ENCODE measurements at places on chromosomes 5 and 9.

DNA sequence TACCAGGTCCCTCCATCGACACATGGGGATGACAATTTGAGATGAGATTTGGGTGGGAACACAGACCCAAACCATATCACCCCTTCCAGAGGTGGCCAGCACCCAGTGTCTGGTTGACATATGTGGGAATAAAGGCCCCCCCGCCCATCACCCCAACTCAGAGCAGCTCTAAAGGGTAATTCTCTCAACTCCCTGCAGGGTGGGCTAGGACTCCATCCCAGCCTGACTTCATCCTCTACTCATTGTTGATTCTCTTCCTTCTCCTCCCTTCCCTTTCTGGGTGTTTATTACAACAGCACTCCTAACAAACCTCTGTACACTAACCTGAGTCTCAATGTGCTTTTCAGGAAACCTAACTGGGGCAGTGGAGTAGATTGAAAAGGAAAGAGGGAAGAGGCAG is 339.9 kb downstream of the ACTL7B start:
- no peak for DNase-seq

- no peak for DNase-seq
Observed at GRCh38 chr5:142636093-142636492, 49.8 kb downstream of the FGF1 start.

- no peak for DNase-seq
Observed at GRCh38 chr5:136337039-136337625, 28.2 kb downstream of the TRPC7 start.

- no peak for DNase-seq
Observed at GRCh38 chr9:87630266-87630665, 95.7 kb upstream of the CTSL start.

DNA sequence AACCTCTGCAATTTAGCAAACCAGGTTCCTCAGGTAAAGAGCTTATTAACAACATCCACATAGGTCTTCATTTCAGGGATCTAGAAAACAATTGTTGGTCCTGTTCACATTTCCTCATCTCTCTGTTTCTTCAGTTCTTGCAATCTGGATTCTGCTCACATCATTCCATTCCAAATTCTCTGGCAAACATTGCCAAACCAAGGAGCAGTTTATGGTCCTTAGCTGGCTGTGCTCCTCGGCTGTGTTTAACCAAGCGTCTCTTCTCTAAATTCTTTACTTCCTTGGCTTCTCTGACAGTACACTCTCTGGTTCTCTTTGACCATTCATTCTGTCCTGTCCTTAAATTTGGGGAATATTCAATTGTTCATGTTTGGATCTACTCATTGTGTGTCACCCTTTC is 65.8 kb upstream of the RANBP3L start:
- DNase-seq = no peak

DNA sequence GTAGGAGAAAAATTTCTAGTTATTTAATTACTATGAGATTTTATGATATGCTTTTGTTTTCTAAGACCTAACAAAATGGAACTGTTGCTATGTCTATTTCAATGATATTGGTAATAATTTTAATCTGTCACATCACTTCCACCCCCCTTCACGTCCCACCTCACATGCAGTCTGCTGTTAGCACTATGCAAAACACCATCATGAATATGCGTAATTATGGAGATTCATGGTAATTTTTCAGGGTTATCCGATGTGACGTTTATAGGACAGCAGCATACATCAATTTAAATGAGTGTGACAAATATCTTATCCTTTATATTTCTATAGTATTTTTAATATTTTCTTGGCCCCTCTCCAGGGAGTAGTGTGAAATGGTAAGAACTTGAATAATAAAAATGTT is 283.8 kb upstream of the TMEM161B start:
- no peak for DNase-seq

- DNase-seq = no peak
Observed at GRCh38 chr9:77820293-77820954, 172.3 kb upstream of the GNA14 start.

All from HL-60 (cell line).